NCI-H187 treated with DMSO at 0.1 percent for 48 hours (cell line): ENCODE measurements at places on chromosomes 6 and 20.

GRCh38 chr20:63775096-63775978 lies 35.8 kb downstream of the SLC2A4RG start:
- no peak for DNase-seq

- peak; percentile 34 for DNase-seq
Observed at GRCh38 chr20:37880726-37881591, 22.0 kb upstream of the VSTM2L start.

DNA sequence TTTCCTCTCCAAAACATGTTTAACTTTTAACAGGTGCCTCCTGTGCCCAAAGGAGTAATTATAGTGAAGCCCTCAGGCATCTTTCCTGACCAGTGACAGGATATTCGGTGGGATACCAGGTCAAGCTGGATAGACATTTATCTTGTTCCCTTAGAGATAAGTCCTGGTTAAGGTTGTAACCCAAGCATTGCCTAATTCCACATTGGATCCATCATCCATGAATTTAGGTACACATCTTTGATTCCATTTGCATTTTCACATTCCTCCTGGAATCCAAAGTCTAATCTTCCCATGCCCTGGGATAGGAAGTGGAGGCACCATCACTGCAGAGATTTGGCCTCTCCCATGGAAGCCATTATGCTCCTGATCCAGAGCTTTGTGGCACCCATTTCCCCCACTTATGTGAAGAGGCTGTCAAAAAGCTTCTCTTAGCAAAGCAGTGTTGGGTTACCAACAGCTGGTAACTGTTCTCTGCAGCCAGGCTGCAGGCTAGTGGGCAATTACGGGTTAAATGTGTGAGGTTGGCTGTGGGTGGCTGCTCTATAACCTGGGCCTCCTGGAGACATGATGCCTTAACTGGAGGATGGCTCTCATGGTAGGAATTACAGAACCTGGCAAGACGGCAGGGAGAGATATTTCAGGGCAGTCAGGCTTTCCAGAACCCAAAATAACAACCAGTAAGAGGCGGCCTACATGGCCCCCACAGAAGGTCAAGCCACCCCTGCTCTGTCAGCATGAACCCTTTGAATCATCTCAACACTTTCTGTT lies 96.9 kb upstream of the VGLL2 start:
- DNase-seq = no peak

- DNase-seq = no peak
Observed at GRCh38 chr6:144252259-144252658, 32.9 kb upstream of the UTRN start.

DNA sequence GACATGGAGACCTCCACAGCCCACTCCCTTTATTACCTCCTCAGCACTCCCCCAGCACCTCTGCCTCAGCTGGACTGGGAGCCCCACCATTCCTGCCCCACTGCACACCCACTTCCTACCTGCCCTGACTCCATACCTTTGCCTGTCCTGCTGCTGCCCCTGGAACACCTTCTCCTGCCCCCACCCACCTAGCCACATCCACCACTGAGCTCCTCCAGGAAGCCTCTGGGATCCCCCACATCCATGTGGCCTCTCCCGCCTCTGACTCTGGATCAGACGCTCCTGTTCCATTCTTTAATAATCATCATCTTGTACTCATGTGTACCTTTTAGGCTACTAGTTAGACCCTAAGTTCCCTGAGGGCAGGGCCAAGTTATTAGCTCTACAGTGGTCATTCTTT lies 2.2 kb upstream of the SDCBP2 start:
- no peak for DNase-seq
